GM23338 (cell line): ENCODE measurements at places on chromosomes 1 and 21. TPM values are rescaled to one million over a fixed set of nuclear protein-coding genes. Genes with fewer than 3 reads are reported as not detected.

- no peak for DNase-seq
- H3K4me3 ChIP-seq = no peak overlapping the region
- H3K27me3 ChIP-seq = no peaks in the 10 kb centered on the region
Measured at GRCh38 chr21:16768096-16768495, 744.7 kb upstream of the CXADR start.

DNA sequence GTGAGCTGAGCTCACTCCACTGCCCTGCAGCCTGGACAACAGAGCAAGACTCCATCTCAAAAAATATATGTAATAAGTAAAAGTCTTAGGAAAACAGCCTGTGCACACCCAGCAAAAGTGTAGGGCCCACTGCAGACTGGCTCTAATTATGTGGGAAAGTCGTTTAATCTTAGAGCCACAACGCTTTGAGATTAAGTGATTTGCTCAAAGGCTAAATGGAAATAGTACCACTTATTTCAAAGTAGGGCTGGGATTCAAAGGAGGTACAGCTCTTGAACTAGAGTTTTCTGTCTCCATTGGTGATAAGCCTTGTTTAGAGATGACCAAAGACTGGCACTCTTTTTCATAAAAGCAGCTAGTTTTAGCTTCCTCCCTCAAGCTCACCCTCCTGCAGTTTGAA, 2.2 kb downstream of the TACSTD2 start:
- H3K27ac ChIP-seq = no peak overlapping the region
- DNase-seq = no peak
- H3K27me3 ChIP-seq = peaks cover 61% of the 10 kb centered on the region
- H3K4me1 ChIP-seq = peaks cover 25% of the 10 kb centered on the region
- no peak overlapping the region for H3K4me3 ChIP-seq

- H3K27me3 ChIP-seq = no peaks in the 10 kb centered on the region
- peak within 1 kb of the TSS; percentile 88 for H3K4me3 ChIP-seq
- peaks cover 11% of the 10 kb centered on the region for H3K4me1 ChIP-seq
- peak; percentile 42 for DNase-seq
Measured at GRCh38 chr1:174999936-175000696, at the start of gene CACYBP. TSS of gene CACYBP (plus strand) at chr1:174999947. CDS start at chr1:175000181, 234 bp downstream.

- no peaks in the 10 kb centered on the region for H3K27me3 ChIP-seq
- H3K36me3 ChIP-seq = no peaks in the 10 kb centered on the region
Measured at GRCh38 chr1:30538226-30538992, 185.0 kb downstream of the MATN1 start.

- no peaks in the 10 kb centered on the region for H3K36me3 ChIP-seq
- no peak overlapping the region for H3K4me3 ChIP-seq
- H3K27me3 ChIP-seq = no peaks in the 10 kb centered on the region
- H3K4me1 ChIP-seq = peaks cover 10% of the 10 kb centered on the region; the same call in 1 of the 2 replicates
Measured at GRCh38 chr1:10722803-10723202, 73.6 kb downstream of the CASZ1 start.

Gene OR6K2
- not detected in 2 replicates for total RNA-seq
